ENCODE measurements at places on chromosomes 7 and 10.

DNA sequence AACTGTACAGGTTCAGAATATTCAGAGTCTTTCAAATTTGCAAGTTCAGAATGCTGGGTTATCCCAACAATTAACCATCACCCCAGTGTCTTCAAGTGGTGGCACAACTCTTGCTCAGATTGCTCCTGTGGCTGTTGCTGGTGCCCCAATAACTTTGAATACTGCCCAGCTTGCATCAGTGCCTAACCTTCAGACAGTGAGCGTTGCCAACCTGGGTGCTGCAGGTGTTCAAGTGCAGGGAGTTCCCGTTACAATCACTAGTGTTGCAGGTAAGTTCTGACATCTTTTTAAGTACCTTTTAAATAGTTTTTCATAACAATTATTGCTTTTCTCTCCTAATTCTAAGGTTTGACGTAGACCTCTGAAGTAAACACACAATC lies 2.7 kb downstream of the SP4 start:
- DNase-seq, result no peak

- no peak for DNase-seq
Observed at GRCh38 chr10:68950598-68950997, 5.4 kb upstream of the DDX21 start.

- DNase-seq, result no peak
Observed at GRCh38 chr7:42020061-42020460, 216.9 kb downstream of the GLI3 start.

GRCh38 chr7:16189026-16189715 lies 232.2 kb downstream of the CRPPA start:
- no peak for DNase-seq

GRCh38 chr7:46671108-46671769 lies 750.2 kb upstream of the IGFBP3 start:
- no peak for DNase-seq

DNA sequence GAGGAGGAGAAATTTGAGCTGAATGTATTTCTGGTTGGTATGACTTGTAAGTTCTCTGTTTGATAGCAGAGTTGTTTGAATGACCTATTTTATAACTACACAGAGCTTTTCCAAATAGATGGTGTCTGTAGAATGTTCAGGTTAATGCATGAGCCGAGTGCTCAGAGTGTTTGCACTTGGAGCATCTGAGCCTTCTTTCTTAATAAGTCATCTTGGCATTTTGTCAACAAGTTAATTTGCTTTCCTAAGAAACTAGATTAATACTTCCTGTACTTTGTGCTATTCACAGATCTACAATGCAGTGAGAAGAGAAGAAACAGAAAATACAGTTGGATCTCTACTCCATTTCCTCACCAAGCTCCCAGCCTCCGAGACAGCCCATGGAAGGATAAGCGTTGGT lies 138.2 kb downstream of the PLCE1 start:
- DNase-seq, result no peak

GRCh38 chr7:70660154-70660818 lies 471.7 kb upstream of the GALNT17 start:
- DNase-seq, result no peak

GRCh38 chr10:77391605-77392235 lies 245.9 kb downstream of the KCNMA1 start:
- DNase-seq, result no peak

DNA sequence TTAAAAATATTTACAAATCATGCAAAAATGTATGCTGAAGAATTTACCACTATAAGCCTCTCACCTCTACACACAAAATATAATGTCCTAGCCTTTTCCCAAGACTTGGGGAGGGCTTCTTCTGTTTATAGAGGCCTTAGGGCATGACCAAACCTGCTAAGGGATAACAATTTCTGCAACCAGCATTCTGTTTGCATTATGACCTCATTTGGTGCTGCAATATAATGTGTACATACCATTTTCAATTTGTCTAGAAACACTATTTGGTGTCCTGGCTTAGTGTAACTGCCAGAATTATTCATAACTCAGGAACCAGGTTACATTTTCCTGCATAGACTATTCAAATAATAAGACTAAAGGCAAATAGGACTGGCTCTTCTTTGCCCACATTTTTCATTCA lies 446.6 kb upstream of the SORCS1 start:
- no peak for DNase-seq

- no peak for DNase-seq
Observed at GRCh38 chr10:73465978-73466726, 29.7 kb downstream of the PPP3CB start.

DNA sequence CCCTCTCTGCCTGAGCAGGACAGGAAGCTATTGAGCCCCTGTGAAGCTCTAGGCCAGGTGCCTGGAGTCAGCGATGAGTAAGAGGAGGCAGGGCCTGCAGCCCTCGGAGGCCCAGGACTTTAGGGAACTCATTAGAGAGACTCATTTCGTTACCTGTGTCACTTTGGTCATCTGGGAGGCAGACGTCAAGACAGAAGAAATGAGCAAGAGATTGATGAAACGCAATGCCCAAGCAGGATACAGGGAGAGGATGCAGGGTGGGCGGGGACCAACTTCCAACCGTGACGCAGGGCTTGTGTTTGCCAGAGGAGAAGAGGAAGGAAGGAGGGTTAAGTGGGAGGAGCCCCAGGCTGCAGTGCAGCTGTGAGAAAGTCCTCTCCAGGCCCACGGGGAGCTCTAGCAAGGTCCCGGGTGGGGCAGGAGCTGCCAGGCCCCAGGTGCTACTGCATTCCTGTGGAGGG lies 26.4 kb upstream of the GNA12 start:
- DNase-seq, result peak; percentile 64

DNA sequence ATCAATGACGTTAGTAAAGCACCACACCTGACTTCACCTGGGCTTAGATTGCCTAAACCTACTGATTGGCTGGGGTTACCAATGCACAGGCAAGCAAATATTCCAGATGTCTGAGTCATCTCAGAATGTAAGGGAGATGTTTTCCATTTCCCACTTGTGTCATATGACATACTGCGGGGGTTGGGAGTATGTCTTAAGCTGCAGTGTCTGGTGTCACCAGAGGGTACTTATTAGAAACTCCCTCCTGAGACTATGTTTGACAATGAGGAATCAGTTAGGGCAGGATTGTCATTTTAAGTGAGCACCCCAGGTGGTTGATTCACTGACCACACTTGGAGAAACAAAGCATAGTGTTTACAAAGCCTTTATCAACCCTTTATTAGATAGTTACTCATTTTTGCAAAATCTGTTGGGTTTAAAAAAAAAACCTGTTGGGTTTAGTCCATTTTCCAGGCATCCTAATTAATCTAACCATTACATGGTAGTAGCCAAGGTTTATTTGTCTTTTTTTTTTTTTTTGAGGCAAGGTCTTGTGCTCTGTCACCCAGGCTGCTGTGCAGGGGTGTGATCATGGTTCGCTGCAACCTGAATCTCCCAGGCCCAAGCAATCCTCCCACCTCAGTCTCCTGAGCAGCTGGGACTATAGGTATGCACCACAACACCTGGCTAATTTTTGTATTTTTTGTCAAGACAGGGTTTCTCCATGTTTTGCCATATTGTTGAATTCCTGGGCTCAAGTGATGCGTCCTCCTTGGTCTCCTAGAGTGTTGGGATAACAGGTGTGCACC lies 72.5 kb downstream of the CDK6 start:
- DNase-seq, result no peak

DNA sequence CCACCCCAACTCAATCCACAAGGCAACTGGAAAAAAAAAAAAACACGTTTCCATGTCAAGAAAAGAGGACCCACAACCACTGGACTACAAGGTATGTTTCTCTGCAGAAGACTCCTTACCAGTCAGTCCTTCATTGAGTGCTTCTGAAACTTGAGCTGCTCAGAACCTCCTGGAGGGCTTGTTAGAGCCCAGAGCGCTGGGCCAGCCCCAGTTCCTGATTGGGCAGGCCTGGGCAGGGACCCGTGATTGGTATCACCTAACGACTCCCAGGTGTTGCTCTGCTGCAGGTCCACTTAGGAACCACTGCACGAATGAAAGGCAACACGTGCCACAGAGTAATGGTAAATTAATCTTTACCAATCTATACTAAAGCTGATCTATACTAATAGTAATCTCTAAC lies 473 bp upstream of the CCDC201 start:
- DNase-seq, result no peak

DNA sequence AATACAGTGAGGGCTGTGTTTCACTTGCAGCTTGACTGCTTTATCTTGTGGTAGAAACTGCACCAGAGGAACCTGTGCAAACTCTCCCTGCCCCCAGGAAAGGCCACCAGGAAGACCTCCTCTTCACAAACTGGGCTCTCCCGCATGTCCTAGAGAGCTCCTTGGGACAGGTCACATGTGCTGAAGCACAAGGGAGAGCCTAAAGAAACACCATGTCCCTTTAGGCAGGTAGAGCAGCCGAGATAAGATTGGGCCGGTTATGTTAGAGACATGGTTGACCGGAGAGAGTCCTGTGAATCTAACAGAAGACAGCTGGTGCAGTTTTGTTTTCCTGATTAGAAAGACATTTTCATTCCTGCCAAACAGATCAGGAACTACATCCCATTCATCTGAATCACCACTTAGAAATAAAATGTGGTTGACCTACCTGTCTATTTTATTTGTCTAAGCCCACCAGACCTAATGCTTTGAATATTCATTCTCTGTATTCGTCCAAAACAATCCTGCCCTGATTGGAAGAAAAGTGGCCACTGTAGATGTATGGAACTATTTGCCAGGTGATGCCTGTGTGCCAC lies 224.1 kb downstream of the GLI3 start:
- DNase-seq, result no peak

GRCh38 chr7:4749798-4750197 lies 25.6 kb upstream of the AP5Z1 start:
- no peak for DNase-seq

- DNase-seq, result no peak
Observed at GRCh38 chr10:78777867-78778266, 290.9 kb upstream of the ZMIZ1 start.

- no peak for DNase-seq
Observed at GRCh38 chr10:112967200-112967599, 17.2 kb downstream of the TCF7L2 start.

DNA sequence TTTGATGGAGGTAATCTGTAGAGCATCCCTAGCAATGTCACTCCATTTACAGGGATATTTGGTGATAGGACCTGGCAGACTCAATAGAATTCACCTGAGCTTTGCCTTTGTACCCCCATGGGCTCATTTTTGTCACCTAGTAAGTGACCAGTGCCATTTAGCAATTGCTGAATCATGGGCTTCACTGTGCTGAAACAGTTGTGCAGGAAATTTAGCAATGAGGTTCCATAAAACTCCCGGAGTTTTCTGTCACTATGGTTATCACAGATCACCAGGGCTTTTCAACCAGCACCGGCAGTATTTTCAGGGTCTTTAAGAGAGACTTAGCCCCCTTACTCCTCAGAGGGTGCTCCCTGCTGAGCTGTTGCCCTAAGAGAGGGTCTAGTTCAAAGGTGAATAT lies 40.2 kb downstream of the FAS start:
- no peak for DNase-seq

GRCh38 chr7:341841-342638 lies 52.1 kb downstream of the FOXL3 start:
- DNase-seq, result no peak

DNA sequence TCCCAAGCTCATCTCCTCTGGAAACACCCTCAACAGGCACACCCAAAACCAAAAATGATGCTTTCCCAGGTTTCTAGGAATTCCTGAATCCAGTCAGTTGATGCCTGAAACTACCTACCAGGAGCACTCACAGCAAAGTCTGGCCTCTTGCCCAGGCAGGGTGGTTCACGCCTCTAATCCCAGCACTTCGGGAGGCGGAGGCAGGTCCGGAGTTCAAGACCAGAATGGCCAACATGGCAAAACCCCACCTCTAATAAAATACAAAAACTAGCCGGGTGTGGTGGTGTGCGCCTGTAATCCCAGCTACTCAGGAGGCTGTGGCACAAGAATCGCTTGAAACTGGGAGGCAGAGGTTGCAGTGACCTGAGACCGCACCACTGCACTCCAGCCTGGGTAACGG lies 1.9 kb downstream of the MAD1L1 start:
- DNase-seq, result no peak

- no peak for DNase-seq
Observed at GRCh38 chr10:87092376-87092860, 2.2 kb downstream of the GLUD1 start.

GRCh38 chr7:155051355-155051754 lies 18.8 kb upstream of the HTR5A start:
- DNase-seq, result no peak

DNA sequence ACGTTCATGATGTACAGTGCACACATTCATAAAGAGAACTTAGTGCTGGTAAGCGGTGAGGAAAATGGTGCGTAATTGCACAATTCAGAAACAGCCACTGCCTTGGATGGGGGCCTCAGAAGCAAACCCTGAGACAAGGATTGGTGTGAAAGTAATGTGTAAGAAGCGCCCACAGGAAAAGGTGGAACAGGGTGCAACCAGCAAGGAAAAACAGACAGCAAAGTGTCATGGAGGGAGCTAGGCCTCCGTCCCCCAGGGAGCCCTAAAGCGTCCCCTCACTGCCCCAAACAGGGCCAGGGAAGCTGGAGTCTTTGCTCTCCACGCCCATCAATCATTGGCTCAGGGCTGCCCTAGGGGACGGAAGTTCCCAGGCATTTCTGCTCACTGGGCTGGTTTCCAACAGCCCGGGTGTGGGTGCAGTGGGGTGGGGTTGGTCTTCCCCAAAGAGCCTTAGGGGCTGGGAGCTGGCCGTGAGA lies 9.6 kb upstream of the C10orf105 start:
- DNase-seq, result no peak

- DNase-seq, result no peak
Observed at GRCh38 chr10:119222966-119223386, 15.6 kb downstream of the GRK5 start.

DNA sequence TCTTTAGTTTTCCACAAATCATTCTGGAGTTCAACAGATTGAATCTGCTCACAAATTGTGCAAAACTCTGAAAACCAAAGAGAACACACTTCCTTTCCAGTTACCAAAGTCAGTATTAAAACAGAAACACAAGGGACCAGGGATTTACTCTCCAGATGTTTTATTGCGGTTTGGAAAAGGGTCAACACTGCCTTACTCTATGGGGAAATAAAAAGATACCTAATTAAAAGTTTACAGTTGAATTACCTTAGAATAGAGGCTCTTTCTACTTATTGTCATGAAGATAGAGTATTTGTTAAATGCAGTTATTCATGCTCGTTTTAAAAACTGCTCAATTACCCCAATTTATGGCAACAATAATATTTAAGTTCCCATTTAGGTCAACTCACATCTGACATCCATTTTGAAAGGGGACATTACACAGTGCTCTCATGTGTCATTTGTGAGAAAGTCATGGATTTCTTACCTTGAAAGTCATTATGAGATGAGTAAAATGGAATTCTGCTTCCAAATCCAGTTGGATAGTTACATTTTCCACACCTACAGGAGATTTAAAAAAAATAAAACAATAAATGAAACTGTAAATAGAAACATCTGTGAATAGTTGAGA lies 8.4 kb downstream of the LAMB1 start:
- DNase-seq, result no peak

- no peak for DNase-seq
Observed at GRCh38 chr10:681670-682318, 7.7 kb downstream of the DIP2C start.

GRCh38 chr7:30062587-30062986 lies 34.4 kb downstream of the PLEKHA8 start:
- DNase-seq, result peak; percentile 31
